Cortex of kidney (tissue), 1 donor: ENCODE measurements at places on chromosomes 16 and 17.

DNA sequence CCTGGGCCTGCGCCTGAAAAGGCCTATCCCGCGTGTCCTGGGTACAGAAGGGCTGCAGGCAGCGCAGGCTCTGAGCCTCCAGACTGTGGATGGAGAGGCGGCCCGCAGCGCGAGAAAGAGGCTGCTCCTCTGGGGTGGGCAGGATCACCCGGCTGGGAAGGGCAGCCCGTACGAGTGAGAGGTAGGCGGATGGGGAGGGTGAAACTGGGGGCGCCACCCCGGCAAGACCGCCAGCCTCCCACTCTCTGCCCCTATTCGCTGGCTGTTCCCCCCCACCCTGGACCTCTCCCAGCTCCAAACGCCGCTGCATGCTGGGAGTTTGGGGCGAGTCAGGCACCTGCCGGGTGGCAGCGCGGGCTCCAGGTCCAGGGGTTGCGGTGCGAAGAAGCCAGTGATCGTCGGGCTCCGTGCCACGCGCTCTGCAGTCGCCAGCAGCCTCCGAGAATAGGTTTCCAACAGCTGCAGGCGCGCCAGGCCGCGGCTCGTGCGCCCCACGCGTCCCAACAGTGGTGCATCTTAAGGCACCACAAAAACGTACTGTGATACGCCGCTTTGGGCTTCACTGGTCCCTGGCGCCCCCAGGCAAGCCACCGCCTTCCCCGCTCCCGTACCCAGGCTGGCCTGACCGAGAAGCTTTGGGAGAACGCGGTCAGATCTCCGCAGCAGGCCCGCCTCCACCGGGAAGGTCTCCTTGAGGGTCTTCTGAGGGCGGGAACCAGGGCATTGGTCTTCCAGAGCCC is 1.1 kb downstream of the NOXO1 start:
- DNase-seq, result no peak

- no peak for DNase-seq
Measured at GRCh38 chr17:4049546-4049945, 85.3 kb upstream of the ATP2A3 start.

- DNase-seq, result no peak
Measured at GRCh38 chr17:13671771-13672170, 70.0 kb upstream of the HS3ST3A1 start.

DNA sequence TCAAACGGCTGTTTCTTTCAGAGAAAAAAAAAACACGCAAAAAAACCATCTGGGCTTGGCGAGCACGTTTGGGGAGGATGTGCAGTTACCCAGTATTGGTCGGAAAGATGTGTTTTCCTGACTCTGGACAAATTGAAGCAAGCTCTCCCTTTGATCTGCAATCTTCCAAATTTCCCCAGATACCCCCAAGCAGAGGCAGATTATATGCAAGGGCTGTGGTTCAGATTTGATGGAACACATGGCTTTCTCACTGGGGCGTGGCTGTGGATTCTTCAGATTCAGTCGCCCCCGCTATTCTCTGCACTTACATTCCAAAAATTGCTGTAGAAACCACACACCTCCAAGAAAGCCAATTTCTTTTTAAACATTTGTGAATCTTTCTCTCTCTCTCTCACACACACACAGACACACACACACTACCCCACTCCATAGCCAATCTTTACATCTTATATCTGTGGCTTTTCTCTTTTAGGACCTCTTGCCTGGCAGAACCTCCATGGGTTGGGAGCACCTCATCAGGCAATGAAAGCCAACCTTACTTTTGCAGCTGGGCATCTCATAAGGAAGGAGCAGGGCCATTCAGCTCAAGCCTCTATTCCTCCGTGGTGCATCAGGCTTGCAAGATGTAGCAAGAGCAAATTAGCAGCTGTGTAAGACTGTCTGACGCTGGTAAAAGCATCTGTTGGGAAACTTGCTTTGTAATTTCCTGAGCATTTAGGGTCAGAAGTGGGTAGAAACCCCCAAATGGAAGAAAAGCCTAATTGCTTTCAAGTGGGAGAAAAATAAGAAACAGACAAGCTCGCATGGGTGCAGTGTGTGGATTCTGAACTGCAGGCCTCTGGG is 103.9 kb upstream of the FAM20A start:
- DNase-seq, result no peak

GRCh38 chr17:14903854-14904253 is 361.3 kb downstream of the PMP22 start:
- DNase-seq, result no peak
